ENCODE measurements at places on chromosomes 7 and 10.

- no peak for DNase-seq
These were observed 211.8 kb downstream of the ELMO1 start for GRCh38 chr7:37236906-37237305.

DNA sequence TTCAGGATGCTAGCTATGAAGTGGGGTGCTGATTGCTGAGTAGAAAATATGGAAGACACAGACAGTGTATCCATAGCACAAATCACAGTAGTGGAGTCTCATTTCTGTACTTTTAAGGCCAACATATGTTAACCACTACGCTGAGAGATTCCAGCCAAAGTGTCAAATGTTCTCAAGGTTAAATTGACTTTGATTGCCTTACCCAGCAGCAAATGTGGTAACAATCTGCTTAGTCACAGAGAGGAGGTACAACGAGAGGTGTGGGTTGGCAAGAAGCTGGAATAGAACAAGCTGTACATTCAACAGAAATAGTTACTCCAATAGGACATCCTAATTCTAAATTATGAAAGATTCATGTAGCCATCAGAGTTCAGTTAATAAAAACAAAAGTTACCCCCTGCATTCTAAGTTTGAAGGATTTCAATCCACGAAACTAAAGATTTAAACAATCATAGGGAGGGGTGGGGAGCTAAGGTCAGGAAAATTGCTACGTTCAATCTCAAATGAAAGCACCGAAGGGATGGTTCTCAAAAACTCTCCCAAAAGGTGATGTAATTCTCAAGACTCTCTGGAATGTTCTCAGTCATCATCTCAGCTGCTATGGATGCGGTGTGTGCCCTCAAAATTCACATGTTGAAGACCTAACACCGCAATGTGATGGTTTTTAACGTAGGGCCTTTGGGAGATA, 137.0 kb downstream of the ETV1 start:
- DNase-seq, result no peak

GRCh38 chr7:93938293-93938692, 16.8 kb downstream of the GNG11 start:
- DNase-seq, result no peak

GRCh38 chr10:32207544-32207943, 139.4 kb downstream of the EPC1 start:
- DNase-seq, result no peak

All from iPS DF 19.7 (cell line).